ENCODE measurements at places on chromosomes 1 and 21. TPM values are rescaled to one million over a fixed set of nuclear protein-coding genes. Genes with fewer than 3 reads are reported as not detected.

TESK2 gene
- total RNA-seq = 0.32 TPM

OR2T27 gene
- total RNA-seq = not detected

RGS2 gene
- total RNA-seq = 11.9 TPM

GRCh38 chr1:236718328-236718727, 32.0 kb downstream of the ACTN2 start:
- peak overlapping the region; percentile 66 for H3K27ac ChIP-seq
- H3K4me3 ChIP-seq = no peak overlapping the region
- no peaks in the 10 kb centered on the region for H3K27me3 ChIP-seq
- H3K36me3 ChIP-seq = peaks cover 8% of the 10 kb centered on the region

- no peak overlapping the region for H3K4me3 ChIP-seq
- no peaks in the 10 kb centered on the region for H3K27me3 ChIP-seq
- no peak overlapping the region for H3K27ac ChIP-seq
Measured at GRCh38 chr1:4612991-4613390, 41.4 kb upstream of the AJAP1 start.

DNA sequence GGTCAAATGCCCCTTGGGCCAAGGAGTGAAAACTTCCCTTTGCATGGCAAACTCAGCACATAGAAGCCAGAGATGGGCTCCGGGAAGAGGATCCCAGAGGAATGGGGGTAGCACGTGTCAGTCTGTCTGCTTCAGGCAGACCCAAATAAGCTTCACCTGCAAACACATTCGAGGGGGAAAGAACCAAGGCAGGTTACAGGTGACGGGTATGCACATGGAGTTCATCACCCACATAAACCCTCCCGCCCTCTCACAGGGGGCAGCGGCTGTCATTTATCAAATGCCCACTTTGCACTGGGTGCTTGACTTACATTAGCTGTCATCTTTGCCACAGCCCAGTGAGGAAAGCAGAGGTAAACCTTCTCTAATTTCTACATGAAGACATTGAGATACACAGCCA, 73.0 kb upstream of the TLR5 start:
- H3K27me3 ChIP-seq = no peaks in the 10 kb centered on the region
- DNase-seq = no peak
- no peaks in the 10 kb centered on the region for H3K36me3 ChIP-seq

DNA sequence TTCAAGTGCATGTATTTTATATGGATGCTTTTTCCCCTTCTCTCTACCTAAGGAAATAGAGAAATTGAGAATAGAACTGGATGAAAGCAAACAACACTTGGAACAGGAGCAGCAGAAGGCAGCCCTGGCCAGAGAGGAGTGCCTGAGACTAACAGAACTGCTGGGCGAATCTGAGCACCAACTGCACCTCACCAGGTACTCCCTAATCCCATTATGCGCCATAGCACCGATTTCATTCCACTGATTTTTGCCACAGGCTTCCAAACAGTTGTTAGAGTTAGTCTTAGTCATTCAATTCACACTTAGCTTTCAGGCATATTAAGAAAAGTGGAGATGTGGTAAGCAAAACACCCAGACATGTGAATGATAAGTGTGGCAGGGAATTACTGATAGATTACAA, 122.8 kb downstream of the SDCCAG8 start:
- no peak overlapping the region for H3K27ac ChIP-seq
- no peak for DNase-seq
- H3K4me1 ChIP-seq = no peaks in the 10 kb centered on the region

GRCh38 chr1:153932156-153933131, 9.7 kb upstream of the GATAD2B start:
- DNase-seq = no peak
- no peaks in the 10 kb centered on the region for H3K4me1 ChIP-seq
- H3K27ac ChIP-seq = no peak overlapping the region
- no peaks in the 10 kb centered on the region for H3K27me3 ChIP-seq

DNA sequence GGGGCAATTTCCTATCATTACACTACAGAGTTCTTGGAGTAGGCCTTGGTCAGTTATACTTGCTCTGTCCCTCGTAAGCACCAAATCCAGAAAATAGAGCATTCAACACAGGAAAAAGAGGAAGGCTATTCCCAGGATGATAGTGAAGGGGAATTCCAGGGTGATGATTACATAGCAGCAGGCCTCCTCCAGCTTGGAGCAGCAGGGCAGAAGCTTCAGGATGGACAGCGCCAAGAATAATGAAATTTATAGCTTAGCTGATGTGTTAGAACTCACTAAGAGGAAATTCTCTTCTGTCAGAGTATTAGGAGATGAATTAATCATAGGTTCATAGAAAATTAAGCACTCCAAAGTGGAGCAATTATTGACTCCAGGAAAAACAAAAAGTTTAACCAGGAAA, 10.8 kb upstream of the SMAP2 start:
- H3K27me3 ChIP-seq = no peaks in the 10 kb centered on the region
- H3K4me1 ChIP-seq = no peaks in the 10 kb centered on the region
- DNase-seq = no peak
- H3K4me3 ChIP-seq = no peak overlapping the region

DNA sequence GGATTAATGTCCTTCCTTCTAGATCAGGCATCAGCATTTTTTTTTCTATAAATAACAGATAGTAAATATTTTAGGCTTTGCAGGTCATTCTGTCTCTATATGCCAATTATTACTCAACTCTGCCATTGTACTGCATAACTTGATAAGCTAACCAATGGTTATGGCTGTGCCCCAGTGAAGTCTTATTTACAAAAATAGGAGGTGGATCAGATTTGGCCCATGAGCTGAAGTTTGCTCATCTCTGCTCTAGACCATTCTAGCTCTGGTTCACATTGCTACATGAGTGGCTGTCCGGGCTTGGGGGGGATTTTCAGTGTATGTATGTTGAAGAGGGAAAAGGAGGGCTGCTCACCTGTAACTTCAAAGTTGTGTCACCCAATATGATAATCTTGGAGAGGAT, 10.1 kb downstream of the RAB7B start:
- no peaks in the 10 kb centered on the region for H3K4me1 ChIP-seq
- H3K27ac ChIP-seq = no peak overlapping the region
- DNase-seq = no peak
- no peaks in the 10 kb centered on the region for H3K27me3 ChIP-seq

DNA sequence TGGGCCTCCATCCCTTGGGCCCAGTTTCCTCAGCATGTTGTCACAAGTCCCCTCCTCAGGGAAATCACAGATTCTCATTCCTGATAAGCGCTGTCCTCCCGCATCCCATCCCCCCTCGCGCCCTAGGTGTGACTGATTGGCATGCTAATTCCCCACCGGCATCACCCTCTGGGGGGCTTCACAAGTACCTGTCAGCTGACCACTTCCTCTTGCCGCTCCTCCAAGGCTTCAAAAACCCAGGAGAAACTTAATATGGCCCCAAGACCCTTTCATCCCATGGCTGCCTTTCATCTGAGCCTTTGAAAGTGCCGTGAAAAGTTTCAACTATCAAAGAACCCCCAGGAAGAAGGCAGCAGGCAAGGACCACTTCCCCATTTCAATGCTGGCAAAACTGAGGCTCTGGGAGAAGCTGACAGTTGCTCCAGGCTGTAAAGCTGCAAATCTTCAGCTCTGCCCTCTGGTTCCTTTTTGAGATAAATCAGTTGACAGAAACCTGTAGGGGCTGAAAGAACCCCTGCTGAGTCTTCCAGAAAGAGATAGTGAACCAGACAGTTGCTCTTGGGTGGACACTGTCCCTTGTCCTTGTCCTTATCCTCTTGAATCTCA, 12.8 kb upstream of the MIXL1 start:
- no peak overlapping the region for H3K27ac ChIP-seq
- no peak overlapping the region for H3K4me3 ChIP-seq
- H3K4me1 ChIP-seq = no peaks in the 10 kb centered on the region
- no peak for DNase-seq
- H3K36me3 ChIP-seq = no peaks in the 10 kb centered on the region

Data from ascending aorta (tissue), 2 donors.